Psoas muscle (tissue), 8 donors: ENCODE measurements at places on chromosomes 6 and 20. TPM values are rescaled to one million over a fixed set of nuclear protein-coding genes. Genes with fewer than 3 reads are reported as not detected.

DNA sequence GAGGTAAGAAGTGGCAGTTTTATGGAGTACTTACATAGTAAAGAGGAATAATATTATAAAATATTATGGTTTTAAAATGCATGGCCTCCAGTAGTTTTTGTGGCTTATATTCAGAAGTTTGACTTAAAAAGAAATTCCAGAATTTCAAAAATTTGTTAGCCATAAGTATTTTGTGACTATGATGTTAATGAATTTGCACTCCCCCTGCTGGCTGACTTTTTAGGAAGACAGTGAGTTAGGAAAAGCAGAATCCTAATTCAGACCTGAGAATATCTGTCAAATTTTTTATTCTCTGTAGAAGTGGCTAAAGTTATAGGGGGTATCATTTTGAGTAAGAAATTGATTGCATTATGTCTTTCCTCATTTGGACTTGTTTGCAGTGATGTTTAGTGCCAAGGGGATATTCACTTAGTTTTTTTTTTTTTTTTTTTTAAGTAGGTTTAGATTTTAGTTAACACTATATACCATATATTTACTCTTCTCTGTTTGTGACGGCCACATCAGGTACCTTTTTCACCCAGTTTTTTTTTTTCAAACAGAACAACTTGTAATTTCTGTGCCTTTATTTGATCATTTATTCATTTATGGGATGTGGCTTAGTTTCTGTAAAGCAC lies 40.8 kb downstream of the ZFAND3 start:
- DNase-seq: no peak

GRCh38 chr6:154485815-154486214 lies 24.7 kb downstream of the CNKSR3 start:
- DNase-seq: no peak

- DNase-seq: no peak
These were observed 17.2 kb downstream of the TBC1D7 start for GRCh38 chr6:13311155-13311554.

DNA sequence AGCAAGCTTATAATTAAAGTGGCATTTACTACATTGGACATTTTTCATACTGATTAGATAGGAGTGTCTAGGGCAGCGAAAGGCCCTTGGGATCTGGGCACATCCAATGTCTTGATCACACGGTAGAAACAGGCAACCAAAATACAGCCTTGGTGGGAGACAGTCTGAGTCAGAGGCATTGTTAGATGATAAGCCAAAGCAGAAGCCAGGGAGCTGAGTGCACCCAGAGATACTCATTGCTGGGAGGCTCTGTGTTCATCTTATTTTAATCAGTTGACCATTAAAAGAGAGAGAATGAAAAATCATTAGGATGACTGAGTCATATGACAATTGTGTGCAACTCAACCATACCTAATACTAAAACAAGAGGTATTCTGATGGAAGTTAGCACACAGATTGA lies 109.5 kb downstream of the LCA5 start:
- no peak for DNase-seq

Gene SYNE1
- 29.6 TPM for total RNA-seq
